ENCODE measurements at places on chromosomes 1 and 21.

DNA sequence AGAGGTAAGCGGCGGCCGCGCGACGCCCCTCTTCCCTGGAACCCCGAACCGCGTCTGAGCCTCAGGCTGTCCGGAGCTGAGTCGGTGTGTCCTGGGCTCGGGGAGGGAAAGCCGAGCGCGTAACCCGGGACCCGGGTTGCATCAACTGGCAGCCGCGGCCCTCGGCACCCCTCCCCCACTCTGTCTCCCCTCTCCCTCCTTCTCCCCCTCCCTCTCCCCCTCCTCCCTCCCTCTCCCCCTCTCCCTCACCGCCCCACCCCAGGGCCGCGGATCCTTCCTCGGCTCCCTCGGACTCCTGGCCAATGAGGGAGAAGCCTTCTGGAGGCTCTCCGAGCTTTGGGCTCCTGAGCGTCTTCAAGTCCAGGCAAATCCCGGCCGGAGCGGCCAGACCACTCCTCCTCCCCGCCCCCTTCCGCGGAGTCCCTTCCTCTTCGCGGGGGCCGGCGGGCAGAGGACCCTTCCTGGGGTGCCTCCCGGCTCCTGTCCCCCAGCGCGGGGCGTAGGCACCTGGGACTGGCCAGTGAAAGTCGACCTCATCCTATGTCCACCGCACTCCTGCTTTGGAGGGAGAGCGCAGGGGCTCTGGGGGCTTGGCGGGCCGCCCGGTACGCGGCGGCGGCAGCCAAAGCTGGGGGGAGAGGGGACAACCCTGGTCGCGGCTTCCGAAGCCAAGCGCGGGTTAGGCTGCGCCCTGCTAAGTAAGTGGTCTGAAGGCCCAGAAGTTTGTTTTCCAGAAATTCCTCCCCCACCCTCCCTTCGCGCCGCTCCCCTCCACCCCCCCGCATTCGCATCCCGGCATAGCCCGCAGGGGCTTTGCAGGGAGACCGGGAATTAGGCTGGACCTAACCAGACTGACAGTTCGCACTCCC, 850 bp downstream of the SESN2 start:
- peak; percentile 36 for DNase-seq

DNA sequence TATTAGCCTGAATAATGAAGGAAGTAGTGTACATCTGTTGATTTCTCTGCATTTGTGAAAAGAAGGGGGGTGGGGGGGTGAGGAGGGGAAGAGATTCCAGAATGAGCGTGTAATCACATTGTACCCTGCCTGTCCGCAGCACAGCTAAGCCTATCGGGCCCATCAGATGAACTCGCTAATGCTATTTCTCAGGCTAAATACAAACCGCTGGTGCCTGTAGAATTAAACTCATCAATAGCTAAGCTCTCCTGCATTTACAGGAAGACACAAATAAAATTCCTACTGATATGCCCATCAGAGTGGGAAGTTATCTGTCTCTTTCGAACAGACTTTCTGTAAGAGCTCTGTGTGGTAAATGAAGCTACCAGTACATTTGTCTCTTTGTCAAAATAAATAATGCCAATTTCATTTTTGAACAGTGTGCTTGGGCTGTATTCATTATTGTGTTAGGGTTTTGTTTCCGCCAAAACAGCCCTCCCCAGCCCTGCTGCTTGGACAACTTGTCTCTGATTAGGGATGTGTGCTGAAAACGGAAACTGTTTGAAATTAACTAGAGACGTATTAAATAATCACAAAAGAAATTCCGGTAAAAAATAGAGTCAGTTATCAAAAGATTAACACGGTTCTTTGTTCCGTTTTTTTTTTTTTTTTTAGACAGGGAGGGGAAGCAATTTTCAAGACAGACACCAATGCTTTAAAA, 305.4 kb downstream of the TTLL7 start:
- DNase-seq, result no peak

- DNase-seq, result no peak
Measured at GRCh38 chr1:166176416-166176815, 9.6 kb upstream of the FAM78B start.

DNA sequence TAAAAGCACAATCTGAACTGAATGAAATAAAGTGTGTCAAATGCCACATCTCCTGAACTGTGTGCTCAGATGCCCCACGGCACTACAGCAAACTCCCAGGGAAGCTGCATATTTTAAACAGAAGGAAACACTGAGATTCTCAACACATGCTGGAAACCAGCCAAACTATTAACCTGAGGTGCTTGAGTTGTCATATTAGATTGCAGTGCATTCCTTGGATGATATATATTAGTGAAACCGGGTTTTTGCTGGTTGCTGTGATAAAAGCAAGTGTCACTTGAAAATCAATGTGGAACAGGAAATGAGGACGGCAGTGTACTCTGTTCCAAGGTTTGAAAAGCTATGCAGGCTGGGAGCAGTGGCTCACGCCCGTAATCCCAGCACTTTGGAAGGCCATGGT, 8.7 kb downstream of the SYNJ1 start:
- no peak for DNase-seq

- no peak for DNase-seq
Measured at GRCh38 chr1:63774617-63775417, 1.0 kb downstream of the ROR1 start.

DNA sequence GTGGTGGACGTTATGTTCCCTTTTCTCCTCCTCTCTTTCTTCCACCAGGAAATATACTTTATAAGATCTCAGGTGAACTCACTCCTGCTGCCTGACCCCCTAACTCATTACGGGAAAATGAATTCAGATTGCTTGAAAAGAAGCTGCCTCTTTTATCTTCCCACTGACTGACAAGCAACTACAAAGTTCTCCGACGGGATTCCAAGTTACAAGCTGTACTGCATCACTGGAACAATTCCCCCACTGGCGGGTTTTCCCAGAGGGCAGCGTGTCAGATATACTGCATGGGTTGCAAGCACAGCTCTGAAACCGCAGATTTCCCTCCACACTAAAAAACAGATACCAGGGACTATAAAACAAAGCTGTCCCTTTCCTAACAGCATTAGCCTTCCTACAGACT, 390.6 kb downstream of the KCTD3 start:
- DNase-seq, result no peak

GRCh38 chr1:118896416-118896815, 91.7 kb downstream of the TBX15 start:
- DNase-seq, result no peak

DNA sequence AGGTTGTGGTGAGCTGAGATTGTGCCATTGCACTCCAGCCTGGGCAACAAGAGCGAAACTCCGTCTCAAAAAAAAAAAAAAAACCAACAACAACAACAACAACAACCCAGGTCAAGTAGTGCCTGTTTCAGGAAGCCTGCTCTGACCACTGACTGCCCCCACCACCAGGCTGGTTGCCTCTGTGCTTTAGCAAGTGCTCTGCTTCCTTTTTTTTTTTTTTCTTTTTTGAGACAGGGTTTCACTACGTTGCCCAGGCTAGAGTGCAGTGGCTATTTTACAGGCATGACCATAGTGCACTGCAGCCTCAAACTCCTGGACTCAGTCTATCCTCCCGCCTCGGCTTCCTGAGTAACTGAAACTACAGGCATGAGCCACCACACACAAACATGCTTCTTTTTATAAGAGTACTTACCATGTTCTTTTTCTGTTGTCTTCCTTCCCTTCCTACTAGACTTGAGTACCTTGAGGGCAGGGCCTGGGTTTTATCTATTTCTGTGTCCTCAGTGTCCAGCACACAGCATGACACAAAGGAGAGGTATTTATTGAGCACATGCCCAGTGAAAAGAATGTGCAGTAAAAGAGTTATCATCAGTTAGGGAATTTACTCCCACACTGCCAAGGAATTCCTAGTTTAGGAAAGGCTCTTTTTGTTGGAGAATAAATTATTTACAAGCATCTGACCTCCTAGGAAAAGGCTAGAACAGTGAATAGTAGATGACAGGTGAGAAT, 9.9 kb upstream of the COA7 start:
- DNase-seq, result no peak

DNA sequence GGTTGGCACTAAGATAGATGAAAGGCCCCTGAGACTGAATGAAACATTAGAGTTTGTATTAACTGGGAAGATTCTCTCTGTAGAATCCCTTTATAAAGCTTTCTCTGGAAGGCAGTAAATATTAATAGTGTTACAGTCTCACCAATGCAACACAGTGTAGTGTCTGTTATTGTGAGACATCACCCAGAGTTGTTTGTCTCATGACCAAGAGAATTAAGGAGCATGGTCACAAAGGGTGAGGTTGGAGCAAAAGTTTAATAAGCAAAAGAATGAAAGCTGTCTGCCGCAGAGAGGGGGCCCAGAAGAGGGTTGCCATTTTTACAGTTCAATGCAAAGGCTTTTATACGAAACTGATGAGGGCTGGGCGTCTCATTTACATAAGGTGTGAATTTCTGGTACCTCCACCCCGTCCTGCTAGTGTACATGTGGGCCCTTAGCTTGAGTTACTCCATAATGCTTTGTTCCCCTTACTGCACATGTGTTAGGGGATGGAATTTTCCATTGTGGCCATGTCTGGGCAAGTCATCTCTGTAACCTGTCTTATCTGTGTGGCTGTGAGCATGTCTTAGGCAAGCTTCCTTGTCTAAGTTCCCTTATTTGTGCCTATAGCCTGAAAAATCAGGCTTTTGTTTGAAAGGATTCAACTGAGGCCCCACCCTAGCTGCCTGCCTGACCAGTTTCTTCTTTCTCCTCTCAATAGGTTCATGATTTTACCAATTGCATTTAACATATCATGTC, 184.1 kb downstream of the RASAL2 start:
- DNase-seq, result no peak

DNA sequence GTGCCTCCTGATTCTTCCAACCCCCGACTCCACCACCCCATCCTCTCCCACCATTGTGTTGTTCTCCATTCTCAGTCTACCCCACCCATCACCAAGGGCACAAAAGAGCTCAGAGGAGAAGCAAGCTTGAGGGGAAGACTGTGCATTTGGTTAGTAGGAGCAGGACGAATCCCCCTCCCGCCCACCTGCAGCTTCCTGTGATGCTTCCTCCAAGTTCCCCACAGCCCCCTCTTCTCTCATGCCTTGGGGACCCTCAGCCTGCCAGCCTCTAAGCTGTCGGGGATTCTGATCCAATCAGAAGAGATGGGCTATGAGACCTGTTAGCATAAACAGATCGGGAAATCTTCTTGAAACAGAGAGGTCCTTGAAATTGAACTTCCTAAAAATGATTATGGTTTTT, 22.2 kb upstream of the CAPZB start:
- no peak for DNase-seq

DNA sequence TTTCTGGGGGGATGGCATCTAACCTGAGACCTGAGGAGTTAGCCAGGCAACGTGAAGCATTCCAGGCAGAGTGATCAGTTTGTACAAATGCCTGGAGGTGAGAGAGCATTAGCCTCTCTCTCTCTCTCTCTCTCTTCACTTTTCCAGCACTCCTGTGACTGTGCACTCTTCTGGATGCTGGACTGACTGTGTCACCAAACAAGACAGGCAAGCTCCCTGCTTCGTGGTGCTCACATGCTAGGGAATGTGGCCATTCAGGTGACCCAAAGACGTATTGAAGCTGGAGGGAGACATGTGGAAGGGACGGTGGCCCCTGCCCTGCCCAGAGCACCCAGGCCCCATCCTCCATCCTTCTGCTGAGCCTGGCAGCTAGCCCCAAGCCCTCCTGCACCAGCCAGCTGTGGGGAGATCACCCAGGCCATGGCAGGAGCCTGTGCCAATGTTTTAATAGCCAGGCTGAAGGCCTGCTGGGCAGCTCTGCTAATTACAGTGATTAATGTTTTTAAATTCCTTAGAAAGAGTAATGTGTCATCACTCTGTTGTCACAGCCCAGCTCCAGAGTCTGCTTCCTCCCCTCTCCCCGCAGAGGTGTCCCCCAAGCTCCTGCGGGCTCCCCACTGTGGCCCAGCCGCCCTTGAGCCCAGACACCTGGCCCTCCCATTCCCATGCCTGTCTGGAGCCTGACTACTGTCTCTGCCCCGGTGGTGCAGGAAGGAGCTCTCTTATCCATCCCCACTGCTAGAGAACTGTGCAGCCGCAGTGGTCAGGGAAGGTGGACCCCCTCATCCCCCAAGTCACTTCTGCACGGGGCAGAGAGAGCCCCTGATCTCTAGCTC, 48.9 kb downstream of the UBIAD1 start:
- no peak for DNase-seq

DNA sequence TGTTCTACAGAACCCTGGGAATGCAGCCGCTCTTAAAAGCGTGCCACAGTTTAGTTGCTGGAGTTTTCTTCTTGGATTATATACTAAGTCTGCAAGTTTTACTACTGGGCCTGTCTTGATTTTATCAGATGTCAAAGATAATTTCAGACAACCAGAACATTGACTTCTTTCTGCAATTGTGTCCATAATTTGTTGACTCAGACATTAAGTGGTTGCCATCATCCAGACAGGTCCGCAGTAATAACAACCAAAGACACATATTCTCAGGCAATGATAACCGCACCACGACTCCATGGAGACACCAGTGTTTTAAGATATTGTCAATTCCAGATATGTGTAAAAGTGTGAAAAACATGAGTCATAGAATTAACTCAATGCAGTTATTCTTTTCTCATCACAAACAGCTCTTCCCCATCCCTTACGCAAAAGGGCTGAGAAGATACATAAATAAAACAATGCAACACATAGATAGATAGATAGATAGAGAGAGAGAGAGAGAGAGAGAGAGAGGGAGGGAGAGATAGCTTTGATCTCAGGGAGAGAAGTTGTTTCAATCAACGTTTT, 90.4 kb upstream of the FMN2 start:
- DNase-seq, result no peak

GRCh38 chr1:64302971-64303370, 99.5 kb downstream of the UBE2U start:
- DNase-seq, result no peak

GRCh38 chr1:38803647-38804046, 55.9 kb downstream of the RRAGC start:
- DNase-seq, result no peak

GRCh38 chr1:70143048-70143659, 62.2 kb downstream of the LRRC40 start:
- no peak for DNase-seq

DNA sequence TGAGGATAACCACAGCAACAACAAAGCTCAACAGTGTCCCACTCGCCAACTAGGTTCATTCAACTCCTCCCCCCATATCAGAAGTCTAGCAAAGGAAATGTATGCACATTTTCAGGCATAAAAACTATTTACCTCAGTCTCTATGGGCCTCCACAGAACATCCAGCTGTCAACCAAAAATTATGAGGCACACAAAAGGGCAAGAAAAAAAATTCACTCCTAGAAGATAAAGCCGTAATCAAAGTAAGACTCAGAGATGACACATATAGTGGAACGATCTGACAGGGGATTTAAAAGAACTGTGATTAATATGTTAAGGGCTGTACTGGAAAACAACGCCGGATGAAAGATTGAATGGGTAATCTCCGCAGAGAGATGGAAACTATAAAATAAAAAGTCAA, 158.7 kb downstream of the NTPCR start:
- DNase-seq, result no peak

- no peak for DNase-seq
Measured at GRCh38 chr1:75614399-75614756, 3.5 kb upstream of the SLC44A5 start.

DNA sequence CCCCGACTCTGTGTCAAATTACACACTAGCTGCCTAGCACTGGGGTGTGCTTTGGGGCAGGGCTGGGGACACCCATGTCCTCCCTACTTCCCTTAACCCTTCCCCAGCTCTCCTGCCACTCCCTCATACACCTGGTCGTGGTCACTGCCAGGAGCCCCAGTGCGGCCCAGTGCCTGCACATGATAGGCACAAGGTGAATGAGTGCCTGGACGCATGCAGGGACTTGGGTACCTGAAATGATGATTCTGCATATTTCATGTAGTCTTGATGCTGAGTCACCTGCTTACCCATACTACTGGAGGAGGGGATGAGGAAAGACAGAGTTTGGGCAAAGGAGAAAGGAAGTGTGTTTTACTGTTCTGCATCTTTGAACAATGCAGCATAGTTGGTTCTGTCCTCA, 1.5 kb upstream of the VANGL2 start:
- no peak for DNase-seq
